ENCODE measurements at places on chromosomes 13 and 19.

DNA sequence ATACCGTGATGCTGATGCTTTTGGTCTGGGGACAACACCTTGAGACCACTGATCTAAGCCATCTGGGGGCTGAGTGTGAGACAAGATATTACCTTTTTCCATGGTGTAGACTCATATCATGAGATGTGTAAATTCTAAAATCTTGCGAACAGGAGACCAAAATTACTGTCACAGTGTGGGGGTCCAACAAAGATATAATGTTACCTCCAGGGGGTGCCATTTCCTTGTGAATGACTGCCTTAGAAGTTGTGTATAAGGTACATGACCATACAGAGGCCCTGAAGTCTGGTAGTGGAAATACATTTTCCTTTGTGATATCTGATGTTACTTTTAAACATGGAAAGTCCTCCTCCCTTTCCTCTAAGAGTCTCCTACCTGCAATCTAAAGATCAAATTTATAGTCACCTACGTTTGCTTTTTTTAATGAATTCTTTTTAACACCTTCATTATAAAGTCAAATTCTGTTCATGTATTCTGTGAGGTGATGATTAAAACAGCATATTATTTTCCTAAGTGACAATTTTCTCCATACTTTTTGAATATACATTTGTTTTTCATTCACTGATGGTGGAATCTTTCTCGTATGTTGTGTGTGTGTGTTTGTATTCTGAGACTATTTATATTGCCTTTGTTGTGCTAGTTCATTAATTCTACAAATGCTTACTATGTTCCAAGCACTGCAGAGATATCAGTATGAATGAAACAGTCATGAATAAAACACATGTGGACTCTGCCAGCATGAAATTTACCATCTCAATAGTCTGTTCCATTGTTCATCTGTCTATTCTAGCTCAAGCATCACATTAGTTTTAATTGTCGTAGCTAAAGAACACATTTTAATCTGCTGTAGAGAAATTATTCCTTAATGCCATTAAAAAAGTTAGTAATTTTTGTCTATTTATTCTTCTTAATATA lies 113.7 kb downstream of the RFC3 start:
- peak; percentile 13 for DNase-seq

DNA sequence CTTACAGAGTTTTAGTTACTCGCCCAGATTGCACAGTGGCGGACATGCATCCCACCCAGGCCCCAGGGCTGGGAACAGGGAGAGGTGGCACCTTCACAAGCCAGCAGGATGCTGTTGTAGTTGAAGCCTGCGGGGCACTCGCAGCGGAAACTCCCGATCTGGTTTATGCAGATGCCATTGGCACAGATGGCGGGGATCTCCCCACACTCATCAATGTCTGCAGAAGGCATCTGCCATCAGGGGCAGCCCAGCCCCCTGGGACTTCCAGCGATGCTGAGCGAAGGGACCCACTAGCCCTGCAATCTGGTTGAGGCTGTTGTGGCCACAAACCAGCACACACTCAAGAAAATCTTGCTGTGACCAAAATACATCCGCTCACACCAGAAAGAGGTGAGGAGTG lies 44.6 kb downstream of the CCL25 start:
- no peak for DNase-seq

- no peak for DNase-seq
Observed at GRCh38 chr19:46385636-46386035, 27.7 kb downstream of the CCDC8 start.

GRCh38 chr13:94548821-94549231 lies 47.1 kb downstream of the TGDS start:
- DNase-seq: peak; percentile 67

DNA sequence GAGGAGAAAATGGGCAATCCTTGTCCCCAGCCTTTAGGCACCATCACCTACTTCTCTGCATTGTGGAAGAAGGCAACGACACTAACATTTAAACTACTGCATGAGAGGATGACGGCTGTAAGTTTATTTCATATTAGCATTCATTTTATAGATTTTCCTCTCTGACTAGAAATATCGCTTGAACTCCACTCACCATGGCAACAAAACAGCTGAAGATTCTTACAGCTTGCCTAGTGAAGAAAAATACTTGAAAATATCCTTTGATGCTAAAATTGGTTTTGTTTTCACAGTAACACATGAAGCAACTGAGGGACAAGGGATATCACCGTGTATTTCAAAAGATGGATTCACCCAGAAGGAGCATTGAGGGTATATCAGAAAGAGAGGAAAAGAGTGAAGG lies 284.3 kb downstream of the LIG4 start:
- no peak for DNase-seq

DNA sequence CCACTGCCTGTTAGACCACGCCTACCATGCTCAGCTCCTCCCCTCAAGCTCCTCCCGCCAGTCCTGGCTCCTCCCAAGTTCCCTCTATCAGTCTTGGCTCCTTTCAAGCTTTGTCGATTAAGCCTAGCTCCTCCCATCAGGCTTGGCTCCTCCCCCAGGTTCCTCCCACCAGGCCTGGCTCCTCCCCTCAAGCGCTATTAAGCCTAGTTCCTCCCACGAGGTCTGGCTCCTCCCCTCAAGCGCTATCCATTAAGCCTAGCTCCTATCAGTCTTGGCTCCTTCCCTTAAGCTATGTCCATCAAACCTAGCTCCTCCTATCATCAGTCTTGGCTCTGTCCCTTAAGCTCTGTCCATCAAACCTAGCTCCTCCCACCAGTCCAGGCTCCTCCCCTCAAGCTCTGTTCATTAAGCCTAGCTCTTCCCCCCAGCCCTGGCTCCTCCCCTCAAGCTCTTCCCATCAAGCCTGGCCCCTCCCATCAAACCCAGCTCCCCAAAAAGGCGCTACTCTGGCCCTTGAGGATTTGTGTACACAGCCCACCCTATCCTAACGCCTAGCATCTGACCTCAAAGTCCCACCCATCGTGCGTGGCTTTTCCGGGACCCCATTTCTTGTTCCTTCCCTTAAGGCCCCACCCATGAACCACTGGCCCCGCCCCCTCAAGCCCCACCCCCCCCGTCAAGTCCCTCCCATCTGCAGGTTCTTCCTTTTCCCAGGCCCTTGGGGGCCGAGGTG lies 10.0 kb downstream of the CAMSAP3 start:
- no peak for DNase-seq

DNA sequence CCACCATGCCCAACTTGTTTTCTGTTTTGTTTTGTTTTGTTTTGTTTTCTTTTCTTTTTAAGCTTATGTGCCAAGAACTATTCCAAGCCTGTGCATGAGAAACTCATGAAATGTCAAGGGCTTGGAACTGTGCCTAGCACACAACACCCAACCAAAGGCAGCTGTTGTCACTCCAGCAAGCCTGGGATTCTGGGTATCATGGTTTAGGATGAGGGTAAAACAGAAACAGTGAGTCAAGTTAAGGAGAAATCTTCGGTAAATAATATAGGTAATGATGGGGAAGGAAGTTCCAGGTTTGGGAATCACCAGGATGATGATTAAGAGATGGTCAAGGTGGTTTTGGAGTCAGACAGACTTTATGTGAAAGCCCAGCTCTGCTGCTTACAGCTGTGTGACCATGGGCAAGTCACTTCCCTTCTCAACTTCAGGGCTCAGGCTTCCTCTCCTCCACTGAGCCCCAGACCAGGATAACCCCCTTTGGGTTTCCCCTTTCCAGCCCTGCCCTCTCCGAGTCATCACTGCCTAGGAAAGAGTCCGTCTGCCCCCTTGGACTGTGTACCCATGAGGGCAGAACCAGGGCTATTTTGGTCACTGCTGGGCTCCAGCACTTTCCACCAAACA lies 5.0 kb downstream of the PVR start:
- no peak for DNase-seq

GRCh38 chr13:75801388-75801945 lies 165.3 kb downstream of the LMO7 start:
- no peak for DNase-seq

DNA sequence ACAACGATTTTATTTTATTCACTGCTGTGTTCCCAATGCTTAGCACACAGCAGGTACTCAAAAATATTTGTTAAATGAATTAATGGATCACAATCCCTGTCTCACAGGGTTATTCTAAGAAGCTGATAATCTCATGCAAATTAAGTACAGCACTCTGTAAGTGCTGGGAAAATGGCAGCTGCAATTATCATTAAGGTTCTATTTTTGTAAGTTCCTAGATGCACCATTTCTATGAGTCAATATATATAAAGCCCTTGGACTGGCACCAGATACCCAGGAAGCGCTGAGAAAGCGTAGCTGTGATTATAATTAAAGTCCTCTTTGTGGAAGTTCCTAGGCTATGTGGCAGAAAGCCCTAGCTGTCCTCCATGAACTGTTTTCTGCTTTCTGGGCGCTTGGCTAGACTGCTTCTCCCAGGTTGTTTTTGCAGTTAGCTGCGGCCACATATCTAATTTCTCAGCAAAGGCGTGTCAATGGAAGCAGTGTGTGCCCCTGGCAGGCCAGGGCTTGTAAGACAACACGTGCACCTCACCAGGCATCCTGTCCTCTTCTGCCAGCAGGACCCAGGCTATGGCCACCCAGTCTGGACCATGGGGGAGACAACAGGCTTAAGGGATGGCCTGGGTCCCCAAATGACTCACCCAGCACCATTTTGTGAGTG lies 5.2 kb upstream of the SRRM5 start:
- DNase-seq: no peak

DNA sequence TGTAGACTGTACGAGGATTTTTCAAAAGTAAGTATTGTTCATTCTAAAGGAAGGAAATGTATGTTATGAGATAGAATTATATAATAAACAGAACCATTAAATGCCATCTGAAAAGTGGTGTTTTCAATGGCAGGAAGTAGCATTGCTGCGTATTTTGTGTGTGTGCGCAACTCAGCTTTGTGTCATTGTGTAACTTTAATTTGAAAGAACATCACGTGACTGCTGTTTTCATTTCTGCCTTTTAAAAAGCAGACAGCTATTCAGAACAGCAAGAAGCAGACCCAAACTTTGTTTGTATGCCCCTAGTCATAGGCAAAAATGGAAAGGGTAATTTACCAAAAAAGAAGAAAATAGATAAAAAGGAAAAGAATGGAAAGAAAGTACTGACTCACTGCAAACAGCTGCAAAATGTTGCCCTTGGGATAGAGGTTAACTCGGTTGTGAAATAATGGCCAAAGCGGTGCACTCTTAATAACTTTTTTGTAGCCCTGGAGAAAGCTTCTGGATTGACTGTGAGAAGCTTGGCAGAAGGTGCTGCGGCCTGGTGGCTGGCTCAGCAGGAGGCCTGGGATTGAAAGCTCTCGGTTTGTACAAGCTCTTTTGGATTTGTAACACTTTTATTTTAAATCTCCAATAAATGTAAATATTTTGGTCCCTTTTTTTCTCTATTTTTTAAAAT lies 97.3 kb downstream of the GGACT start:
- no peak for DNase-seq

DNA sequence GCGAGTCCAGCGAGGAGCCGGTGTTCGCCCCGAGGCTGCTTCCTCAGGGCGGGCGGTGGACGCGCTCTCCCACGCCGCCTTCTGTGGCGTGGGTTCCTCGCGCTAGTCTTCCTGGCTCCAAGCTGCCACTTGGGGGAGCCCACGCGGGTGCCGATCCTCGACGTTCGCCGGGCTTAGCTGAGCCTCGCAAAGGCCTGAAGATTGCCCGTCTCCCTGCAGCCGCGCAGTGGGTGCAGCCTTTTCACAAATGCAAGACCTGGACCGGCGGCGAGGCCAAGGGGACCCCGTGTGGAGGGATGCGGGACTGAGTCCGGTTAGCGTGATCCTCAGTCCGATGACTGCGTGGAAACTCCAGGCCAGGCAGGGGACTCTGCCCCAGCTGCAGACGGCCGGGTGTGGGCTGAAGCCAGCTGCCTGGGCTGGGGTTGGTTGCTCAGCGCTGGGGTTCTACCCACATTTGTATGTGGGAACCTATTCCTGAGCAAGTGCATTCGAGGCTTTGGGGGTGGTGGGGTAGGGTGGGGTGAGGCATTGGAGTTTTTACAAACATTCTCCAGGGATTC lies 16.6 kb upstream of the LRP3 start:
- DNase-seq: no peak

DNA sequence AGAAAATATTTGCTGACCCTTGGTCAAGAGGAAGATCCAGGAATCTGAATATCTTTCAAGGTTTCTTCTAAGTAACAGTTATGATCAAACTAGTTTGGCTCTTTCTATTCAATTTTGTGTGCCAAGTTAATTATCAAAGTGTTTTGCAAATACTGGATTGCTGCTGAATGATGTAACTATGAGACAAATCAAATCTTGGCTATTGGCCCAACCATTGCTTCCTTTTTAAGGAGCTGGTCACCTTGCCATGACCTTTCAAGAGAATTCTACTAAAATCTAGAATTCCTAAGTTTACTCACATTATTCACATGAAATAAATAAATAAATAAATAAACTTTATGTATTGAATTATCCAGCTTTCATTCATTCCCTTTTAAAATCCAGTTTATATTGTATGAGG lies 371.8 kb downstream of the SLITRK6 start:
- no peak for DNase-seq

DNA sequence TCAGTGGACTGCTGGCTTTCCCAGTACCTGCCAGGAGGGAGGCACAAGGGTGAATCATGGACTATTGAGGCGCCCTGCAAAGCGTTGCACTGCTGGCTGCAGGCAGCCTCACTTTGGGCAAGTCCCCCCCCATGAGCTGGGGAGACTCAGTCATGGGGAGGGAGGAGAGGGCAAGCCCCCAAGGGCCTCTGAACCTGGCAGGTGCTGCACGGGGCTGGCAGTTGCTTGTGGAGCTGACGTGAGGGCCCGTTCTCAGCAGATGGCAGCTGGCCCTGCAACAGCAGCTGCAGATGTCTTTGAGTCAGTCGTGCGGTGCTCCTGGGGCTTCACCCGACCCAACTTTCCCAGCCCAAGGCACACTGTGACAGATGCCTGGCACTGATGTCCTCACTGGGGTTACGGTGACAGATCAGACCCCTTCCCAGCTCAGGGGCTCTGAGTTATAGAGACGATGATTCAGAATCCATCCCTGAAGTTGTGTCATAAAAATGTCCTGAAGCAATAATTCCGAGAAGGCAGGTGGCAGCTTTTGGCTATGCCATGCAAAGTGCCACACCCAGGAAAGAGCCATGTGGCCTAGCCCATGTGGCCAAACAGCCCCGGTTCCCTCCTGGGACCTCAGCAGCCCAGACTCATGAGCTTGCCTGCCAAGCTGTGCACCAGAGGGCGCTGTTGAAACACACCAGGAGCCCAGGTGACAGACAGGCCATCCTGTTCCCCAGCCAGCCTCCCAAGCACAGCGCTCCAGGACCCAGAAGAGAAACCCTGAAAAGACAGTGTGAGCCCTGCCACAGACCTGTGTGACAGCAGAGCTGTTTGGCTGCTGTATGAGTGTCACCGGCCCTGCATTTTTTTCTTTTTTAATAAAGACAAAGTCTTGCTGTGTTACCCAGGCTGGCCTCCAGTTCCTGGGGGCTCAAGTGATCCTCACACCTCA lies 53.6 kb upstream of the LDLR start:
- DNase-seq: peak; percentile 91

DNA sequence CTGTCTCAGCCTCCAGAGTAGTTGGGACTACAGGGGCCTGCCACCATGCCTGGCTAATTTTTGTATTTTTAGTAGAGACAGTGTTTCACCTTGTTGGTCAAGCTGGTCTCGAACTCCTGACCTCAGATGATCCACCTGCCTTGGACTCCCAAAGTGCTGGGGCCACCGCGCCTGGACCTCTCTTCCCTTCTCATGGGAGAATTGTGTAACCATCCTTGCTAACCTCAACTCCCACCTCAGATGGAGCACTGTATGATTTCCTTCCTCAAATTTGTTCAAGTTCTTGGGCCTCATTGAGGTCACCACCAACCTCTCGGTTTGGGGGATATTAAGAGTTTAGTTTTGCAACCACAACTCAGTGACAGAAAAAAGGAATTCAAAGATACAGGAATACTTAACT lies 10.7 kb downstream of the LILRA5 start:
- no peak for DNase-seq

All from germinal center (tissue), 1 donor.